ENCODE measurements at places on chromosomes 7 and 10.

GRCh38 chr7:43441231-43442130, 141.4 kb upstream of the STK17A start:
- DNase-seq: no peak

GRCh38 chr10:60238759-60239100, 150.9 kb downstream of the ANK3 start:
- DNase-seq: no peak

GRCh38 chr7:3968234-3968633, 667.2 kb downstream of the SDK1 start:
- no peak for DNase-seq

GRCh38 chr10:121667948-121668313, 69.7 kb upstream of the FGFR2 start:
- no peak for DNase-seq

GRCh38 chr7:102873470-102874165, 39.2 kb upstream of the LRRC17 start:
- DNase-seq: no peak

DNA sequence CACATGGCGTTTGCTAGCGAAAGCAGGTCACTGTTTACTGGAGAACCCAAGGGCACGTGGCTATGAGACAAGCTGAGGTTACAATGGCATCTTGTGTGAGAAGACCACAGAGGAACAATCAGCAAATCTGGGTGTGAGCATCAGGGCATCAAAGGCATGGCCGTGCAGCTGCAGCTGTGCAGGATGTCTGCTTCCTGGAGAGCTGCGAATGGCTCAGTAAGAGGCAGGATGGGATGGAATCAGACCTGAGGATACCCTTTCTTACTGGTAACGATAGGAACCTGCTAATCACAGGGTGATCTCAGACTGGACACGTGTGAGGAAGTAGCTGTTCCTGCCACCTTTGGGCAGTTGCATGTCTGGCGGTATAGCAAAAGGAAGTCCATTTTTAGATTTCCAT, 119.5 kb downstream of the RNF216 start:
- DNase-seq: no peak

- peak; percentile 51 for DNase-seq
Measured at GRCh38 chr10:68543004-68543918, 15.9 kb upstream of the SLC25A16 start.

DNA sequence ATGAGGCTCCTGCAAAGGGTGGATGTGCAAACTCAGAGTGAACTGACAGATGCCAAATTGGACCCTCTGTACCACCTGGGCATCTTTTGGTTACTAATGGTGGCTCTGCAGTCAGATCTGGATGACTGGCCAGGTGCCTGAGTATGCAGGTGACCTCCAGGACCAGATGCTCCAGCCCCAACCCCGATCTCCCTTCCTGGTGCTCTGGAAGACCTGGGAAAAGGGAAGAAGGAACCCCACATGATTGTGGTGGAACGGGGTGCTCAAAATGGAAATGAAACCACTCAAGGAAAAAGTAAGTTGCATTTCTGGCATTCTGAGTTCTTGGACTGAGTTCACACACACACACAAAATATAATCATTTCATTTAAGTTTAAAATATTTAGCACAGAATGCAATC, 9.8 kb upstream of the AEBP1 start:
- no peak for DNase-seq

- no peak for DNase-seq
Measured at GRCh38 chr10:69241575-69241974, 21.4 kb downstream of the HKDC1 start.

GRCh38 chr10:129704225-129704624, 237.2 kb downstream of the MGMT start:
- no peak for DNase-seq

GRCh38 chr7:37027557-37028341, 303.5 kb upstream of the AOAH start:
- no peak for DNase-seq

DNA sequence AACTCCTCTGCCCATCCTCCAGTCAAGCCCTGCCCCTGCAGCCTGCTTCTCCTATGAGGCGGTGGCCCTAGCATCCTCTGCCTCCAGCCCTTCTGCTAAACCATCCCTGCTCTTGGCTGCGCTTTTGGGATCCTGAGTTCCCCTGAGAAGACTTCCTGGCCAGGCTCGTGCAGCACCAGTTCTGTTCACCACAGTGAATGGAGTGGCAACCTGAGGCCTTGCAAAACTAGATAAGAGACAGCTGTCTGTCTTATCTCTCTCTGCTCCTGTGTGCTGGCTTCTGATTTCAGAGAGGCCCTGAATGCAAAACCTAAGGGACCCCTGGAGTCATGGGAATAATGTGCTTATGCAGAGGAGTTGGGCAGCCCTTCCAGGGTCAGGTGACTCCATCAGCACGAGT, 119.2 kb downstream of the TMEM178B start:
- DNase-seq: no peak

DNA sequence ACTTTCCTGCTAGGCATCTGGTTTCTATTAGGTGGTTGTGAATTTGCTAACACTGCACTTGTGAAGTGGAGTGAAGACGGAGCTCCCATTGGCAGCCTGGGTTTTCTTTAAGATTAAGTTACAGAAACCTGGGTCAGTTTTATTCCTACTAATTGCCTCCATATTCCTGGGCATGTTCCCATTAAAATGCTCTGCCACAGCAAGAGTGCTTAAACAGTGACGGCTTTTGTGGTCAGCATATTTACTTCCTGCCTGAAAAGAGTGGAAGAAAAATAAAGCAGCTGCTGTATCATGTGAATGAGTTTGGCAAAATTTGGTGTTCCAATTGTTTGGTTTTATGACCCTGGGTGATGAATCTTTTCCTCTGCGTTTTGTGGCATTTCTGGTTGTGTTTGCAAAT, 96.9 kb upstream of the PLXDC2 start:
- DNase-seq: no peak

DNA sequence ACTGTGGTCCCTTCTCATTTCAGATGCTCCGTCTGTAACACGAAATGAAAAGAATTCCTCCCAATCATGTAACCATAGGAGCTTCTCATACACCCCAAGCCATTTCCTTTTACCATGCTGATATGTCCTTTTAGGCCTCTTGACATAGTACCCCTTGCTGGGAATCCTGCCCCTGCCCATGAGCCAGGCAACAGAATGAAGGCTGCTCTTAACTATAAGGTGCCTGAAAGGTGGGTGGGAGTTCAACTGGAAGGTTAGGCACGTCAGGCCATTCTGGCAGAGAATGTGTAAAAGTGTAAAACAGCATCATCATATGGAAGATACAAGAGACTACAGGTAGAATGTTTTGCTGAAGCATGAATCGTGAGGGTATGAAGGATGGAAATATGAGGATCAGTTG, 22.5 kb downstream of the IL2RA start:
- no peak for DNase-seq

DNA sequence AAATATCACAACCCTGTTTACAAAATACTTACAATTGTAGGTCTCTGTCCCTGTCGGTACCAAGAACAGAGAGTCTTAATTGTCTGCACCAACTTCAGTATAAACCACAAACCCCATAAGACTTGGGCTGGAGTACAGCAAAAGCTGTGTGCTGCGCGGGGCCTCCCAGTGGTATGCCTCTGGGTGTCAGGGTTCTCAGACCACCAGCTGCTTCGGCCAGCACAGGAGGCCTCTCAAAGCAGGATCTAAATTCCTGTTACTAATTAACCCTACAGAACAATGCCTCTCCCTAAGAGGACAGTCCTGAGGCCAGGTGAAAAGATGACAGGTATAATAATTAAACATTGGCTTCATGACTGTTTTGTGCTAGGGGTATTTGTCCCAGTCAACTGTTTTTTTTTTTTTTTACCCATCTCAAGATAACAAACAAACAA, 957 bp upstream of the SVIL start:
- DNase-seq: no peak

- DNase-seq: no peak
Measured at GRCh38 chr10:4079803-4080202, 294.8 kb upstream of the KLF6 start.

- no peak for DNase-seq
Measured at GRCh38 chr10:56142092-56142728, 218.8 kb downstream of the ZWINT start.

DNA sequence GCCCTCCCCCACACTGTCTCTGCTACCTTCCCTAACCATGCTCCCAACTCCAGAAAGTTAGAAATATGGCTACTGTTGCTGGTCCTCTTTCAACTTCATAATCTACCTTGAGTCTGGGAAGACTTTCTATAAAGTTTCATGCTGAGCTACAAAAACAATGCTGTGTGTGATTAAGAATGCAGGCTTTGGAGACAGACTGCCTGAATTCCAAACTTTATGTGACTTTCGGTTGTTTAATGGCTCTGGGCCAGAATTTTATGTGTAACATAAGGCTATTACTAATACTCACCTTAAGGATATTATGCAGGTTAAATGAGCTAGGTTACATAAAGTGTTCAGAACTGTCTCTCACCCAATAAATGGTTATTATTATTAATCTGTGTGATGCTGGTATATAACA, 19.1 kb downstream of the BET1 start:
- no peak for DNase-seq

- no peak for DNase-seq
Measured at GRCh38 chr10:15262036-15262713, 93.7 kb upstream of the NMT2 start.
